ENCODE measurements at places on chromosomes 5 and 9. TPM values are rescaled to one million over a fixed set of nuclear protein-coding genes. Genes with fewer than 3 reads are reported as not detected.

GRCh38 chr5:145936401-145937131 is at the start of gene SH3RF2:
Gene SH3RF2 (plus strand): TSS chr5:145936578. CDS start chr5:145937929, 1,351 bp downstream.
- H3K4me1 ChIP-seq = peaks cover 7% of the 10 kb centered on the region
- no peaks in the 10 kb centered on the region for H3K36me3 ChIP-seq
- no peaks in the 10 kb centered on the region for H3K27me3 ChIP-seq
- no peak within 1 kb of the TSS for H3K27ac ChIP-seq

- no peaks in the 10 kb centered on the region for H3K36me3 ChIP-seq
- H3K27ac ChIP-seq = no peak overlapping the region
- H3K27me3 ChIP-seq = no peaks in the 10 kb centered on the region
- DNase-seq = no peak
- H3K4me3 ChIP-seq = no peak overlapping the region
Observed at GRCh38 chr5:82603033-82603987, 325.2 kb upstream of the RPS23 start.

DNA sequence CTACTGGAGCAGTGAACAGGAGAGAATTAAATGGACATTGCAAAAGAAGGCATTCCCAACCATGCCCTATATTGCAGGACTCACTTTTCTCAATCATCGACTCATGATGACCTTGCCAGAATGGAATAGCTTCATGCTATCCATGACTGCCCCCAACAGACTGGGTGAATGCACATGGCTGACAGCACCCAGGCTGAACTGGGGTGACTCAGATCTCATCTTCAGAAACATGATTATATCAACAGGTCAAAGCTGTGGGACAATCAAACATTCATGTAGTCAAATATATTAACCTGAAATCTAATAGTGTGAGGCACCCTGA is 34.7 kb upstream of the MIER3 start:
- H3K36me3 ChIP-seq = no peaks in the 10 kb centered on the region
- no peaks in the 10 kb centered on the region for H3K27me3 ChIP-seq
- no peak for DNase-seq
- no peak overlapping the region for H3K27ac ChIP-seq

DNA sequence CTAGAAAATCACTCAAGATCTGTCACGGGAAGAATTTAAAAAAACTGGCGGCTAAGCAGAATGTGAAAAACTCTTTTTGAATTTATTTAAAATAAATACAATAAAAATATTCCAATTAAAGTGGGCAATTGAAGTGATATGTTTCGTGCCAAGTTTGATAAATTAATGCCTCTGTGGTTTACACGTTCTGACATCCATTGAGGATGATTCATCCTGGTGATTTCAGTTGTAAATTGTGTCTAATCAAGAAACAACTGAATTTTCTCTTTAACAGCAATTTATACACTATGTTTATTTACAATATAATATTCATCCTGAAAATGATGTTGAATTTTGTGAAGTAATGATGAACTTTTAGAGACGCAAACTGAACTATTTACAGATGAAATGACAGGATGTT is 21.0 kb upstream of the OSMR start:
- H3K27ac ChIP-seq = no peak overlapping the region
- no peak for DNase-seq
- H3K36me3 ChIP-seq = peaks cover 10% of the 10 kb centered on the region
- no peak overlapping the region for H3K4me3 ChIP-seq
- no peaks in the 10 kb centered on the region for H3K27me3 ChIP-seq
- H3K4me1 ChIP-seq = no peaks in the 10 kb centered on the region

GRCh38 chr5:4370218-4370617 is 769.9 kb upstream of the ADAMTS16 start:
- no peak overlapping the region for H3K4me3 ChIP-seq
- DNase-seq = no peak

ZNF462 gene
- total RNA-seq = 41.4 TPM

DNA sequence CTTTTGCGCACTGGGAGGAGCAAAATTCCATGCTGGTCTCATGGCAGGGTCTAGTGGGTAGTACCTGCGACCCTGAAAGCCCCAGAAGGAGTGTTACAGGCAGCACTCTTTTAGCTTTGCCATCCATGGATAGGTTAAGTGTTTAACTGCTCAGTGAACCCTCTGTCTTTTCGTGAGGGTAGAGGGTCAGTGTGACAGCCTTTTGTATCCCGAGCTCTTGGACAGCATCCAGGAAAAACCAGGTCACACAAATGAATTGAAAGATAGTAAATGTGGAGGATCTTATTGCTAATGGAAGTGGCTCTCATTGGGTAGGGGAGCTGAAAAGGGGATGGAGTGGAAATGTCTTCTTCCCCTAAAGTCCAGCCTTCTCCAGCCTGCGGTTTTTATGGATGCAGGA is 57.8 kb upstream of the CCDC112 start:
- H3K4me3 ChIP-seq = no peak overlapping the region
- H3K27me3 ChIP-seq = no peaks in the 10 kb centered on the region
- no peaks in the 10 kb centered on the region for H3K36me3 ChIP-seq
- no peaks in the 10 kb centered on the region for H3K4me1 ChIP-seq
- DNase-seq = no peak

DAB2 gene
- total RNA-seq = 159 TPM

GRCh38 chr5:72842816-72843215 is 26.4 kb downstream of the TNPO1 start:
- H3K36me3 ChIP-seq = no peaks in the 10 kb centered on the region
- H3K4me3 ChIP-seq = no peak overlapping the region
- no peak for DNase-seq
- peaks cover 81% of the 10 kb centered on the region for H3K4me1 ChIP-seq
- peak overlapping the region; percentile 51 for H3K27ac ChIP-seq

- no peaks in the 10 kb centered on the region for H3K27me3 ChIP-seq
- no peak for DNase-seq
- peaks cover 24% of the 10 kb centered on the region for H3K4me1 ChIP-seq
- H3K4me3 ChIP-seq = peak overlapping the region; percentile 67
- H3K27ac ChIP-seq = peak overlapping the region; percentile 91
Observed at GRCh38 chr9:127734247-127734746, 797 bp downstream of the TOR2A start.

DNA sequence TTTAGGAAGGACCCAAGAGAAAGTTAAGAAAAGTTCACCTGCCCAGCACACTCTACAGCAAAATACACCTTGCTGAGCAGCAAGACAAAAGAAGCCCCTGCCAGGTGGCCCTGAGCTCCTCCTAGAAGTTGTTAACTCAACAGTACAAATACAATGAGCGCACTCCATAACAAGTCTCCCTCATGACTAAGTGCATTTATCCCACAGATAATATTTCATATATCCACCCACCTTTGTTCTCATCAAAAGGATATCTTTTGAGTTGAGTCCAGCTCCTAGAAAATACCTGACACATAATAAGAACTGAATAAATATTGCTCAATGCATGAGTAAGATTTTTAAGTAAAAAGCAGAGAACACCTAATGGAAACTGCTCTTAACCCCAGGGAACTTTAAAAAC is 73.3 kb downstream of the ABCA1 start:
- H3K27ac ChIP-seq = no peak overlapping the region
- H3K36me3 ChIP-seq = peaks cover 50% of the 10 kb centered on the region
- DNase-seq = no peak

ARHGEF28 gene
- total RNA-seq = 10.5 TPM

- no peaks in the 10 kb centered on the region for H3K36me3 ChIP-seq
- H3K27ac ChIP-seq = peak overlapping the region; percentile 74
Observed at GRCh38 chr5:120139039-120139438, 325.1 kb upstream of the PRR16 start.

DNA sequence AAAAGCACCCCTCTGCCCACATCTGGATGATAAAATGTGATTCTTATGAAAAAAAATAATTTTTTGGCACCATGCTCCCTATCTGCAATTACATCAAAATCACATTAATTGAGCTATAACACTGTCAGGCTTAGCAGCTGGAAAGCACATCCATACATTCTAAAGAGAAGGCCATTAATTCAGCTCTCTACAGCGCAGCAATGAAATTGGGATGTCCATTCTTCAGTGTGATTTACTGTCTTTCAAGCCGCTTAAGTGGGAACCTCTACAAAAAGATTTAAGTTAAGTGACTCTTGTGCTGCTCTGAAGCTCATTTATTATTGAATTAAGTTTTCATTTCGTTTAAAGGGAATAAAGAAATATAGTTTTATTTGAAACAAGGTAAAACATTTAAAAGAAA is 171.3 kb downstream of the EBF1 start:
- H3K4me1 ChIP-seq = no peaks in the 10 kb centered on the region
- H3K4me3 ChIP-seq = no peak overlapping the region
- no peaks in the 10 kb centered on the region for H3K36me3 ChIP-seq
- no peak overlapping the region for H3K27ac ChIP-seq

- H3K4me3 ChIP-seq = no peak overlapping the region
- no peak for DNase-seq
- H3K36me3 ChIP-seq = no peaks in the 10 kb centered on the region
- peaks cover 4% of the 10 kb centered on the region for H3K4me1 ChIP-seq
- no peaks in the 10 kb centered on the region for H3K27me3 ChIP-seq
- H3K27ac ChIP-seq = no peak overlapping the region
Observed at GRCh38 chr9:23587903-23588302, 238.1 kb downstream of the ELAVL2 start.

- no peaks in the 10 kb centered on the region for H3K4me1 ChIP-seq
- no peaks in the 10 kb centered on the region for H3K27me3 ChIP-seq
- DNase-seq = no peak
- H3K27ac ChIP-seq = no peak overlapping the region
- H3K4me3 ChIP-seq = no peak overlapping the region
- H3K36me3 ChIP-seq = no peaks in the 10 kb centered on the region
Observed at GRCh38 chr9:38251036-38251860, 141.3 kb upstream of the ALDH1B1 start.

DNA sequence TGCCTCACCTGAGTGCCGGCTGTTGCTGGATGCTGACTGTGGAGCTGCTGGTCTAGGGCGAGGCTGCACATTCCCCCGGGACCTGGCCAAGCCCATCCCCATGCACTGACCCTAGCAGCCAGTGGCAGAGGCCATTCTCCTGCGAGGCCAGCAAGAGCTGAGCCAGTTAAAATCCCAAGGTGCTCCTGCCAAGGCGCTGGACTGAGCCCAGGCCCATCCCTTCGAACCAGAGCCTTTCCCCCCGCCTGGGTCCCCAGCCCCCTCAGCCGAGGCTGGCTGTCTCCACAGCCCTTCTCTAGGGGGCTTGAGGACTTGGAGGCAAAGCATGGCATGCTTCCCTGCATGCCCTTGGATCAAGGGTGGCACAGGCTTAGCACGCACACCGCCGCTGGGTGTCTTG is 1.6 kb downstream of the ADAMTSL2 start:
- H3K4me1 ChIP-seq = peaks cover 52% of the 10 kb centered on the region
- peak overlapping the region; percentile 45 for H3K4me3 ChIP-seq
- DNase-seq = no peak
- H3K27me3 ChIP-seq = peaks cover 10% of the 10 kb centered on the region
